Endodermal cell (in vitro differentiated cells): ENCODE measurements at places on chromosomes 1 and 21. TPM values are rescaled to one million over a fixed set of nuclear protein-coding genes. Genes with fewer than 3 reads are reported as not detected.

The SLC30A2 gene
- total RNA-seq, result 0.19 to 0.35 TPM in 2 of 3 replicates, not detected in the other

The PGLYRP3 gene
- total RNA-seq, result not detected in 3 replicates

The RGSL1 gene
- total RNA-seq, result not detected in 3 replicates

The APOBEC4 gene
- total RNA-seq, result not detected in 3 replicates

The SAMD11 gene
- 63.3 to 164 TPM (median 152 TPM) in 3 replicates for total RNA-seq

The RNF115 gene
- total RNA-seq, result 15.9 and 19.3 TPM in 2 replicates

The ACP6 gene
- total RNA-seq, result 12.9 and 15.2 TPM in 2 replicates

The TNFSF18 gene
- total RNA-seq, result not detected in 2 replicates

The BEND5 gene
- 5.3 to 50.0 TPM (median 6.1 TPM) in 3 replicates for total RNA-seq

The CD34 gene
- 3.3 to 7.2 TPM (median 6.9 TPM) in 3 replicates for total RNA-seq

The SRSF10 gene
- 72.0 to 170 TPM (median 170 TPM) in 3 replicates for total RNA-seq

The SPRR4 gene
- total RNA-seq, result not detected in 3 replicates

The COL11A1 gene
- total RNA-seq, result 6.7 and 8.2 TPM in 2 replicates

The FYB2 gene
- 7.8 and 8.2 TPM in 2 replicates for total RNA-seq

The C8B gene
- total RNA-seq, result not detected in 2 replicates

The HRNR gene
- total RNA-seq, result not detected in 2 replicates

The KRTAP10-5 gene
- total RNA-seq, result 0.31 TPM in 1 of 3 replicates, not detected in the others

The ZBTB37 gene
- 22.3 to 24.2 TPM (median 24.1 TPM) in 3 replicates for total RNA-seq

The CLDN14 gene
- total RNA-seq, result not detected in 2 replicates

The GUK1 gene
- 110 and 113 TPM in 2 replicates for total RNA-seq
